Activated T-cell treated with anti-CD3 and anti-CD28 coated beads, Interleukin-2, amount 50 U/mL, for 72 hours (primary cell): ENCODE measurements at places on chromosomes 16 and 17.

DNA sequence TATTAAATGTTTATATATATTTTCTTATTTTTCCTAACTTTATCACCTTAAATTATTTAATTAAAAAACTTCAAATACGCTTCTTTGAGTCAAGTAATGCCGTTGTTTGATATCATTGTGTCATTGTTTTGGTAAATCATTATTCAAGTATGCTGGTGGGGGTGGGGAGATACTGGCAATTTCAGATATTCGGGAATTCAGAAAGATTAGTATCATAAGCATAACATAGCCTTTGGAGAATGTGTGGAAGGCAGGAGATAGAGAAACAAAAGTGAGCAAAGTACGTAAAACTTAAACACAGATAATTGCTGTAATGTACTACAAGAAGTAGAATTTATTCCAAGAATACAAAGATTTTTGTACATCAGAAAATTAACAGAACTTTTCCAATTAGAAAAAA lies 49.8 kb downstream of the TANC2 start:
- DNase-seq: no peak

DNA sequence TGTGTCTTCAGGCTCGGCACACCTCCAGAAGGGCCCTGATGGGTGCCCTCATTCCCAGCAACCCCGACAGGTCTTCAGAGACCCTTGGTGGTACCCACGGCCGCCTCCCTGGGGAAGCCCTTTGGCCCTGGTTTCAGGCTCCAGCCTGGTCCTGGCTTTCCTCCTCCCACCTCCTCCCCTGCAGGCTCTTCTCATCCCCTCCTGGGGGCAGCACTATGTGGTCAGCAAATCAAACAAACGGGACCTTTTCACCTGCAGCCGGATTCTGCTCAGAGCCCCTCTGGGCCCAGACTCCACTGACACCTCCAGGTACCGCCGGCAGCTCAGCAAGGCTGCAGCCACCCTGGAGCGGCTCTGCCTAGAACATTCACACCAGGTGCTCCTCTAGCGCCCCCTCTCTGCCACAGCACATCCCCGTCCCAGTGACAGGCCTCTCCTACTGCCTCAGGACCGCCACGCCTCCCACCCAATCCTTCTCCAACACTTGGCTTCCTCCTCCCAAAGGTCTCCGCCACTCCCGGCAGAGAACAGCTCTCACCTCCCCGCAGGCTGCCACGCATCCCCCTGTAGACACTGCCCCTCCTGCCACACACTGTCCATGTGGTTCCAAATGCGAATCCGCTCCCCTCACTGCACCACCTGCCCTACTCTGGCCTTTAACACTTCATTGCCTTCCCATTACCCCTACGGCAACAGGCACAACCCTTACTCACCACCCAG lies 12.0 kb downstream of the CORO7 start:
- peak; percentile 43 for DNase-seq

- no peak for DNase-seq
Observed at GRCh38 chr17:8896641-8897635, 29.5 kb upstream of the PIK3R6 start.

DNA sequence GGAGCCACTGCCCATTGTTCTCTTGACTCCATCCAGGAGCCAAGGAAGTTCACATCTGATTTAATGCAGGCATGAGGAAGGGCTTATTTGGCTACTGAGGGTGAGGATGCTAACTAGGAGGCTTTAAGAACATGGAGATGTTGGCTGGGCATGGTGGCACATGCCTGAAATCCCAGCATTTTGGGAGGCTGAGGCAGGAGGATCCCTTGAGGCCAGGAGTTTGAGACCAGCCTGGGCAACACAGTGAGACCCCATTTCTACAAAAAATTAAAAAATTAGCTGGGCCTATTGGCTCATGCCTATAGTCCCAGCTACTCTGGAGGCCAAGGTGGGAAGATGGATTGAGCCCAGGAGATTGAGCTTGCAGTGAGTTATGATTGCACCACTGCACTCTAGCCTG lies 116.5 kb downstream of the RAP1GAP2 start:
- no peak for DNase-seq

GRCh38 chr17:16923904-16924695 lies 47.8 kb downstream of the TNFRSF13B start:
- no peak for DNase-seq

- DNase-seq: no peak
Observed at GRCh38 chr17:11554042-11554441, 44.2 kb upstream of the DNAH9 start.

DNA sequence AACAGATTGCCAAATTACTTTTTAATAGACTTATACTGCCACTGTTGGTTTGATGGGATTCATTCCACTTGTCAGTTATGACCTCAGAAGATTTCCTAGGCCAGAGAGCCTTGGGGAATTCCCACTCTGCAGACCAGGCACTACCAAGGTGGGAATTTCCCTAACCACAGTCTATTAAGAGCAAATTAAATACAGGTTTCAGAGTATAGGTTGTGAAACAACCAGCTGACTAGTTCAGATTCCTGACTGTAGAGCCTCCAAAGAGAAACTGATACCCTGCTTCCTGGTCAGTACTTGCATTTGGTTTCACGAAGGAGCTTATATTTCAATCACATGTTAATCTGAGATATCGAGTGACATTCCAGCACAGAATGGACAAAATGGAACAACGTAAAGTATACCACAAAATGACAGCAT lies 186.5 kb downstream of the STX8 start:
- DNase-seq: no peak
